ENCODE measurements at places on chromosomes 16 and 17.

GRCh38 chr17:65547253-65547670 is 14.2 kb downstream of the AXIN2 start:
- DNase-seq: no peak

GRCh38 chr17:39536468-39536867 is 71.3 kb downstream of the NEUROD2 start:
- no peak for DNase-seq

GRCh38 chr17:48487221-48487620 is 43.6 kb downstream of the HOXB1 start:
- no peak for DNase-seq

DNA sequence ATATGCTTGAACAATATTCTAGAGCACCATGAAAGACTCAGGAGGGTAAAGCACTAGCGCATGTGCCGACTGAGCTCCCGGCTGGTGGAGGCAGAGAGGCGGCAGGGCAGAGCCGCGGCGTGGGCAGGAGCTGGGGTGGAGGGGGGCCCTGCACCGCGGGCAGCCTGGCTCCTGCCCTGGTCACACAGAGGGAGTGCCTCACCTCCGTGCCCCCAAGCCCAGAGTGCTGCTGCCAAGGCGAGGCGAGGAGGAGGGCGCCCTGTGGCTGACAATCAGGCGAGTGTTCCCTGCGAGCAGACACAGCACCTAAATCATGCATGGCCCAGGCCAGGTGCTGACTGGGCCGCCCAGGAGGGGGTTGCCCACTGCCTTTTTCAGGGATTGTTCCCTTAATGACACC is 105.8 kb upstream of the TNRC6C start:
- no peak for DNase-seq

GRCh38 chr16:9797306-9797705 is 384.9 kb downstream of the GRIN2A start:
- DNase-seq: no peak

DNA sequence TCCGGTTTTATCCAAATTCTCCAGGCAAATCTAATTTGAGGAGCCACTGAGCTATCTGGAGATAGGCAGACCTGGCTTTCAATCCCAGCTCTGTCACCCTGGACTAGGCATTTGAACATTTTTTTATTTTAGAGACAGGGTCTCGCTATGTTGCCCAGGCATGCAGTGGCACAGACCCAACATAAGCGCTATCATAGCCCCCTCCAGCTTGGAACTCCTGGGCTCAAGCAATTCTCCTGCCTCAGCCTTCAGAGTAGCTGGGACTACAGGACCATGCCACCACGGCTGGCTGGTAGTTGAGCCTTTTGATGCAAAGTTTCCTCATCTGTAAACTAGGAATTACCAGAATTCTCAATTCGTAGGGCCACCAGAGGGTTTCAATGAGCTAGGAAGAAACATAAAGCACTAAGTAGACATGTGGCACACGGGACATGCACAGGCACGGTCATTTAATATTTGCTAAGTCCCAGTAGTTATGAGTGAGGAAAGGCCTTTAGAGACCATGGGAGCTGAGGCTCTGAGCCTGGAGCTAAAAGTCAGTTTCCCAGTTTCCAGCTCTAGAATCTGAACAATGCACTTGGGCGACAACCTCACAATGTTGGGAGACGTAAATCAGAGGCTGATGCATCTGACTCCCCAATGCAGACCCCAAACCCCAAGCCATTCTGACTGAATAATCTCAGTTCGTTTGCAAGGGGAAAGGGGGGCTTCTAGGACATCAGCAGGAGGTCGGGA is 1.1 kb downstream of the ELOB start:
- DNase-seq: no peak

- DNase-seq: peak; percentile 66
These were observed 31.2 kb downstream of the NSMCE1 start for GRCh38 chr16:27237219-27238015.

- no peak for DNase-seq
These were observed 4.6 kb downstream of the GAN start for GRCh38 chr16:81319221-81319912.

GRCh38 chr16:77131398-77131797 is 59.6 kb upstream of the MON1B start:
- DNase-seq: no peak

GRCh38 chr17:79936641-79937381 is 97.6 kb upstream of the CBX4 start:
- DNase-seq: no peak

All from CD4-positive, alpha-beta T cell treated with Interleukin-6 at 100 ng/mL for 8 hours (primary cell).